Naive B cell (primary cell): ENCODE measurements at places on chromosomes 11 and 22. TPM values are rescaled to one million over a fixed set of nuclear protein-coding genes. Genes with fewer than 3 reads are reported as not detected.

The HBG1 gene
- not detected for polyA plus RNA-seq

The UBQLN3 gene
- not detected for polyA plus RNA-seq

The CDKN1C gene
- 0.25 TPM for polyA plus RNA-seq

The ELMOD1 gene
- polyA plus RNA-seq: not detected

The OR9G1 gene
- not detected for polyA plus RNA-seq

The NPTXR gene
- not detected for polyA plus RNA-seq

The MORC2 gene
- polyA plus RNA-seq: 1.9 TPM

The PARVG gene
- polyA plus RNA-seq: 151 TPM
